Fibroblast of skin of left biceps (primary cell): ENCODE measurements at places on chromosomes 1 and 21.
A peak's percentile ranks its signal among the peaks of the same experiment; 100 is the strongest.

DNA sequence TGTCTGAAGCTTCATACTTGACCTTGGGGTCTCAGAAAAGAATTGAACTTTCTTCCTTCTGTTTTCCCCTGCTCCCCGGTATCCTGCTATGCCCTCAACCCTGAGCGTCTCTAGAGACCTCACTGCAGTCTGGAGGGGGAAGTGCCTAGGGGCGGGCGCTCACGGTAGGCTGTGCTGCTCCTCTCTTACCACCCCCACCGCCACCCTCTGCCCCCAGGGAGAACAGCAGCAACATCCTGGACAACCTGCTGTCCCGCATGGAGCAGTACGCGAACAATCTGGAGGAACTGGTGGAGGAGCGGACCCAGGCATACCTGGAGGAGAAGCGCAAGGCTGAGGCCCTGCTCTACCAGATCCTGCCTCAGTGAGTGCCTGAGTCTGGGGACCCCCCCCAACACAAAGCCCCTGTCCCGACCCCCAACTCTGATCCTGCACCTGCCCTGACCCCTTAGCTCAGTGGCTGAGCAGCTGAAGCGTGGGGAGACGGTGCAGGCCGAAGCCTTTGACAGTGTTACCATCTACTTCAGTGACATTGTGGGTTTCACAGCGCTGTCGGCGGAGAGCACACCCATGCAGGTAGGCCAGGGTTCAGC is 10.3 kb downstream of the NPR1 start:
- DNase-seq = no peak

- peak; percentile 17 for DNase-seq
These were observed 72.7 kb upstream of the AK4 start for GRCh38 chr1:65075123-65075976.

- no peak for DNase-seq
These were observed 12.8 kb downstream of the PLA2G5 start for GRCh38 chr1:20082772-20083171.

DNA sequence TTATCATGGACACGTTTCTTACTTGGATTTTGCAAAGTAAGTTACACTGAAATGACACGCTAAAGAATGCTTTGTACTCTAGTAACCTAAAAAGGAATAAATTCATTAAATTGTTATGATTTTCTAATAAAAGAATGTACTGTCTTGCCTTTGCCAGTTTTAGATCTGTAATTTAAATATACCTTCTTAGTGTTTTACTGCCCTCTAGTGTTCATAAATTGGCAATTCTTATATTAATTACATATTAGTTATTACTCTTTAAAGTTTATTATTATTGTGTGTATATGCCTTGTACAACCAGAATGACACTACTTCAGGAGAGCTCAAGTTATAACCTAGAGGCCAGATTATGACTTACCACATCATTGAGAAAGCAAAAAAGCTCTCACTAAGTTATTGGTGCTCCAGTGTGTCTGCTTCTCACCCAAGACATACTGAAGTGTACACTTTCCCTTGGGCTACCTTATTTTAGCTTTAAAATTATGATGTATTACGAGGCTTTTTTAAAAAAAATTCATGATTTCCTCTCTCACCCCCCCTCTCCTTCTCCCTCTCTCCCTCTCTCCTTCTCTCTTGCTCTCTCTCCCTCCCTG is 169.9 kb downstream of the HS2ST1 start:
- no peak for DNase-seq

GRCh38 chr1:43395523-43395922 is 5.8 kb downstream of the SZT2 start:
- DNase-seq = no peak

GRCh38 chr1:82472489-82473131 is 671.9 kb downstream of the ADGRL2 start:
- no peak for DNase-seq

- no peak for DNase-seq
These were observed 249.1 kb upstream of the PROX1 start for GRCh38 chr1:213738658-213739057.
